ENCODE measurements at places on chromosomes 2 and 18.

- DNase-seq, result no peak
Measured at GRCh38 chr2:119311371-119311770, 55.3 kb downstream of the C2orf76 start.

DNA sequence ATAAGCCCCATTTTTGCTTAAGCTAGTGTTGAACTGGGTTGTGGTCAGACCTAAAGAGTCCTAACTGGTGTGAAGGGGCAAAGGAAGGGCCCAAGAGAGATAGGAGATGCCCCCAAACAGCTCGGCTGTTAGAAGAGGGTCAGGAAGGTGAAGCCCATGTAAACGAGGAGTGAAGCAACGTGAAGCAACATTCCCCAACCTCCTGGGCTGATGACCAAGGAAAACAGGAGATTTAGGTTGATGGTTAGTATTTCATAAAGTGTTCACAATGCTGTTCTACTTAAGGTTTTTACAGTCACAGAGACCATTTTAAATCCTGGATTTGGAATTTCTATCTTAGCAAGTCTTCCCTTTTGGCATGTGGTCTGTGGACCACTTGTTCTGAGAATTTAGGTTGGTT, 144.0 kb upstream of the SERPINE2 start:
- DNase-seq, result no peak

- no peak for DNase-seq
Measured at GRCh38 chr2:239793086-239793485, 232.1 kb downstream of the NDUFA10 start.

GRCh38 chr2:139064159-139064558, 284.0 kb upstream of the NXPH2 start:
- DNase-seq, result no peak

DNA sequence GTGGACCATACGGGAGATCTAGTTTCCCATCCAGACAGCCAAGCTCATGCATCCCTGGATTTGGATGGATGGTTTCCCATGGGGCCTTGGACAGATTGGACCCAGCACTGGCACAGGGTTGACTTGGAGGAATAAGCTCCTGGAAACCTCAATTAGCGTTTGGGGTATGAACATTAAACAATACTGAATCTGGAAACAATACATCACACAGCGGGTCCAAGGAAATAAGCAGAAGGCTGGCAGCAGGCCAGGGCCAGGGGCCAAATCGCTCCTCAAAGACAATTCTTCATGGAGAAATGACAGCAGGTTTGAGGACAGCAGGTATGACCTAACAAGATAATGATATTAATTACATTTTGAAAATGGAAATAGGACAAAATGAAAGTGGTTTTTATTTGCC, 540.6 kb downstream of the RIT2 start:
- no peak for DNase-seq

DNA sequence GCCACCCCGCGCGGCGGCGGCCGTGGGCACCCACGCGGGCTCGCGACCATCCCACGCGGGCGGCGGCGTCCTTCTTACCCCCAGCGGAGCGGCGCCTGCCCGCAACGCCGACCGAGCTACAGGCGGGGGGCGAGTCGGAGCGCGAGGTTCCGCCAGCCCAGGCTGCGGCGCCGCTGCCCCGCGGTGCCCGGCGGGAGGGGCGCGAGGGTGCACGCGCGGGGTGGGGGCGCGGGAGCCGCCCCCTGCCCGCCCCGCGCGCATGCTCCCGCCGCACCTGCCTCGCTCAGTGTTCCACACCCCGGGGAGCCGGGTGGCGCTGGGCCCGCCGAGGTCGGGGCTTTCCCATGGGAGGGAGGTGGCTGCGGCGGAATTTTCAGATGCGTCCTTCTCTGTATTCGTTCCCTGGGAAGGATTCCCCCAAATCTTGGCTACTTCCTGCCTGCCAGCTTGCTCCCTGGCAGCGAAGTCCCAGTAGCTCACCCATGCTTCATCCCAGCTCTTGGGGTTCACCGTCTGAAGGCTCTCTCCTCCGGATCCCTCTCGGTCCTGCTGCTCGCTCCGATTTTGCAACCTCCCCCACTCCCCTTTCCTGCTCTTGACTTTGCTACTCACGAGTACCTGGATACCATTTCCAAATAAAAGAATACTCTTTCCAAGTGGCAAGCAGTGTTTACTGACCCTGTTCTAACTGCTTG, at the start of gene L3MBTL4:
Gene L3MBTL4 (minus strand): TSS at position 189 of the 695 bp plus-strand sequence. CDS start 103,286 bp downstream, outside the sequence.
- peak; percentile 80 for DNase-seq

GRCh38 chr2:97733341-97734035, 20.1 kb downstream of the ZAP70 start:
- no peak for DNase-seq
